Activated CD4-positive, CD25-positive, alpha-beta regulatory T cell (primary cell): ENCODE measurements at places on chromosomes 6 and 20.

- DNase-seq = no peak
Measured at GRCh38 chr20:52493171-52493721, 301.7 kb upstream of the ZFP64 start.

GRCh38 chr20:32479012-32479411 is 106.1 kb downstream of the NOL4L start:
- DNase-seq = no peak

GRCh38 chr20:56002908-56003800 is 2.2 kb downstream of the CBLN4 start:
- DNase-seq = no peak

GRCh38 chr6:53852805-53853204 is 58.0 kb downstream of the LRRC1 start:
- no peak for DNase-seq

DNA sequence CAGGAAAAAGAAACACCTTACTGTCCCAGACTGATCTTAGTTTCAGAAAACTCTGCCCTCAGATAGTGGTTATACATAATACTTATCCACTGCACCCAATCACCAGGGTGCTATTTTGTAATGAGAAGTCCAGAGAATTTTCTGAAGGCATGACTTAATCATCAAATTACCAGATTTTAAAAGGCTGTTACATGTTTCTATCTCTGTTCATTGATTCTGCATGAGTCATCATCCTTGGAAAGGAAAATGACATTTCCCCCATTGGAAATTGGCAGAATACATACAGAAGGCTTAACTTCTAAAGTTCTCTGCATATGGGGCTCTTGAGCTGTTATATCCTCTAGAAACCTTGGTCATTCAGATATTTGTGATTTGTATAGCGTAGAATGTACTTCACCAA is 587.9 kb upstream of the FLRT3 start:
- DNase-seq = no peak

DNA sequence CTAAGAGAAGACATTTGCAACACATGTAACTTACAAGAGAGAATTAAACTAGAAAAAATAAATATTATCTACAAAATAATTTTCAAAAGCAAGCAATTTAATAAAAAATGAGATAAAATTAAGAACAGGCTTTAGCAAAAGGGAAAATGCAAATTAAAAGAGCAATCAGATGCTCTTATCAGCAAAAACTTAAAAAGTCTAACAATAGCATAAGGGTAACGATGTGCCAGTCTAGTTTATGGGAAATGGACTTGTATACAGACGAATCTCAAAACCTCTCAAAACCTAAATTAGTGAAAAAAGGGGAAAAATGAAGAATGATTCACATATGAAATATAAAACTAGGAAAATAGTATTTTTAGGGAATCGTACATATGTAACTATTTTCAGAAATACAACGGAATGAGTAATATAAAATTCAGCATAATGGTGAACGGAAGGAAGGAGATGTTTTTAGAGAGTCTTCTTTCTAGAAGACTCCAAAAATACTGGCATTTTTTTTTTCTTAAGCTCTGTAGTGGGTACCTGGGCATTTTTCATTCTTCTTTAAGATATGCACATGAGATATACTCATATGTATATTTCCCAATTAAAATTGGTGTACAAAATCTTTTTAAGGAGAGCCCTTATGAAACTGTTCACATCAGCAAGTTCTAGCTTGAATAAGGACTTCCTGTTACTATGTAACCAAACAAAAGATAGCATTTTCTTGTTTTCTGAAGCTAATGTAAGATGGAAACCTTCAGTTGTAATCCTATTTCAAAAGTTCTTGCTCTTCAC is 927 bp upstream of the MANEA start:
- no peak for DNase-seq

- no peak for DNase-seq
Measured at GRCh38 chr6:147077251-147077650, 127.0 kb upstream of the STXBP5 start.

DNA sequence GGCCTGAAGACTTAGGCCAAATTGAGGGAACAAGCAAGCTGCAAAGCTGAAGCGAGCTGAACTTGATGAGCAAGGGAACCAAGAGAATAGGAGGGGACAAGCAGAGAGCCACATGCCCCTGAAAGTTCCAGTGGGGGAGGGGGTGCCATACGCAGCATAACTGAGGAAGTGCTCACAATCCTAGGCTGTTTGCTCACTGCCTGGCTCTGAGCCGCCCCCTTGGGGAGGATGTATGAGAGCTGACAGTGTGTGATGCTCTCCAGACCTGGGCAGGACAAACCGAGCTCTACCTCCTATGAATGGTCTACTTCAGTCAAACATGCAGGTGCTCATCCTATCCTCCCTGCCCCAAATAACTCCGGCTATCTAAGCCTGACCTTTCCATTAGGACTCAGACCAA is 52.1 kb downstream of the FAXC start:
- DNase-seq = no peak

DNA sequence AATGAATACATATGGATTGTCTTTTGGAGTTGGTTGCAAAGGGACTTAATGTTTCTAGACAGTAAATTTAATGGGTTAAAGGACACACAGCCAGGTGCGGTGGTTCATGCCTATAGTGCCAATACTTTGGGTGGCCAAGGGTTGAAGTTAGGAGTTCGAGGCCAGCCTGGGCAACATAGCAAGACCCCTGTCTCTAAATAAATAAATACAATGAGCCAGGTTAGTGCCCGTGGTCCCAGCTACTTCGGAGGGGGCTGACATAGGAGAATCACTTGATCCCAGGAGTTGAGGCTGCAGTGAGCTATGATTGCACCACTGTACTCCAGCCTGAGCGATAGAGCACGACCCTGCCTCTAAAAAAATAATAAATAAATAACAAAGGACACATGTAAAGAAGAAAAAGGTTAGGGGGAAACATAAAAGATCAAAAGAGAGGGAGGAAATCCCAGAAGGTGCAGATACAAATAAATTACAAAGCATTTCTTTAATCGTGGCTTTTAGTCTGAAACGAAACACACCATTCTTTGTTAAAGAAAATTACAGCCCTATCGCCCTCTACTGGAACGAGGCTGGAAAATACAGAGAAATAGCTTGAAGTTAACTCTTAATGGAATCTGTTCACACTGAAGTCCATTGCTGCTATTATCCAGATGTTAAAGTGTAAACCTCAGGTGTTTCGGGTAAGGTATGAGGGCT is 42.6 kb upstream of the SCML4 start:
- DNase-seq = no peak

DNA sequence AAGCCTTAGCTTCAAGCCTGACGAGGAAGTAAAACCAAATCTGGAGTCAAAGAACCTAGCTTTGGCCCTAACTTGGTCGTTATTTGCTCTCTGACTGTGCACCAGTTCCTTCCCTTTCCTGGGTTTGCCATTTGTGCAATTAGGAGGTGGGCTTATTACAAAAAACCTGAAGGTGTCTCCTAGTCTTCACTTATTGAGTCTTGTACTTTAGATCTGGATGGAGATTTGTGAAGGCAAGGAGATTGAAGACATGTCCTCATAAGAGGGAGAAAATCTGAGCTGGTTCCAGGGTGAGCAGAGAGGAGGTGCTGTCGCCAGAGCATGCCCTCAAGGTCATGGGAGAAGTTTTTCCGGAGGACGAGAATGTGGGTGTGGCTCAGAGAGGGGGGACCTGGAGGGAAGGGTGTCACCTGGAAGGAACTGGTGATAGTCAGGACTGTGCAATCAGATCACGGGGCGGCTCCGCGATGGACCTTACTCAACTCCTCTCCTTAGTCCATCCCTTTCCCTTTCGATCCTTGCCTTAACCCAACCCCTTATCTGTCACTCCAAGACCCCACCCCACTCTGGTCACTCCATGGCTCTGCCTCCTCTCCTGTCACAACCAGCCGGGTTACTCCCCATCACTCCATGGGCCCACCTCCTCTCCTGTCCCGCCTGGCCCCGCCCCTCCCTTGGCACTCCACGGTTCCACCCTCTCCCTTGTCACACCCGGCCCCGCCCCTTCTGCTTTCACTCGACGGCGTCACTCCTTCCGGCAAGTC is 588 bp upstream of the ACSS2 start:
- DNase-seq = no peak

DNA sequence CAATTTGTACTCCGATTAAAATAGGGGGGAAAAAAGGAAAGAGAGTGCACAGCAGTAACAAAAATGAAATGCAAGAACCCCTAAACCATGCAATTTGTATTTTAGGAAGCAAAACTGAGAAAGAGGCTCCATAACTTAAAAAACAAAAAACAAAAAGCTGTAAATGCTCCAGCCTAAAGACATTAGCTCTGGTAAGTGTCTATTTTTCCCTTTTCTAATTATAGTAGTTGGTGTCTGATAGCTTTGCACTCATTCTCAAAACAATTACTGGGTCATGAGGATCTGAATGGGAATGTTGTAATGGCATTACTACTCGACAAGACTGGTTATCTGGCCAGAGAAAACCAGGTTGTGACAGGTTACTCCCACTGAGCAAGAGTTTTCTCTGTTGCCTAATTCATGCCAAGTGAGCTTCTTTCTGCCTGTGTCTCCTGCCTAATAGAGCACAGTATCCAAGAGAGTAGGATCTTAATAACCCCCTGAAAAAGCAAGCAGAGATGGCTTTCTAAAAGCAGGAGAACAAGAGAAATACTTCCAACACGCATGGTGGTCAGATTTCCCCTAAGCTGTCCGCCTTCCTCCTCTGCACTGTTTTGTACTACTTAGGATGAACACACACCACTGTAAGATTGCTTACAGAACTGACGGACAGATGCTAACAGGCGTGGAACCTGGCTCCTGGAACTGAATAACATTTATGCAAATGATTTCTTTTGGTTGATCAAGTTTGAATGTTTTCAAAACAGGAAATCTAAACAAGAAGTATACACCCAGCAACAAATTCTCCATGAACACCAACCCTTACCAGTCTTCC is 86.4 kb downstream of the FKBP5 start:
- DNase-seq = no peak

GRCh38 chr6:24223115-24223919 is 97.3 kb downstream of the NRSN1 start:
- DNase-seq = no peak

GRCh38 chr6:148508401-148509041 is 165.9 kb downstream of the SASH1 start:
- DNase-seq = no peak

- no peak for DNase-seq
Measured at GRCh38 chr6:155224618-155225017, 39.2 kb upstream of the CLDN20 start.

DNA sequence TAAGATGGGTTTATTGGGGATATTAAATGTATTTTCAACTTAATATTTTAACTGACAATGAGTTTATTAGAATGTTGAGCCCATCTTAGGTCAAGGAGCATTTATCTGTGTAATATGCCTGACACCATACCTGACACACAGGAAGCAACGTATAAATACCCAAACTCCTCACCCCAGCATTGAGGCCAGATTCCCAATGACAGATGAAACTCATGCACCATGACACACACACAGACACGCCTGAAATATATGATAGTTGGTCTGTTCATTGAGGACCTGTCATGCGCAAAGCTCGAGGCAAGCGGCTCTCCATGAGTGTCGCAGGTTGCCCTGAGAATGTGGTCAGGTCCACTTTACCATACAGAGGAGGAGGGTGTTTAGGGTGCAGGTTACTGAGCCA is 64.1 kb downstream of the GFOD1 start:
- no peak for DNase-seq

DNA sequence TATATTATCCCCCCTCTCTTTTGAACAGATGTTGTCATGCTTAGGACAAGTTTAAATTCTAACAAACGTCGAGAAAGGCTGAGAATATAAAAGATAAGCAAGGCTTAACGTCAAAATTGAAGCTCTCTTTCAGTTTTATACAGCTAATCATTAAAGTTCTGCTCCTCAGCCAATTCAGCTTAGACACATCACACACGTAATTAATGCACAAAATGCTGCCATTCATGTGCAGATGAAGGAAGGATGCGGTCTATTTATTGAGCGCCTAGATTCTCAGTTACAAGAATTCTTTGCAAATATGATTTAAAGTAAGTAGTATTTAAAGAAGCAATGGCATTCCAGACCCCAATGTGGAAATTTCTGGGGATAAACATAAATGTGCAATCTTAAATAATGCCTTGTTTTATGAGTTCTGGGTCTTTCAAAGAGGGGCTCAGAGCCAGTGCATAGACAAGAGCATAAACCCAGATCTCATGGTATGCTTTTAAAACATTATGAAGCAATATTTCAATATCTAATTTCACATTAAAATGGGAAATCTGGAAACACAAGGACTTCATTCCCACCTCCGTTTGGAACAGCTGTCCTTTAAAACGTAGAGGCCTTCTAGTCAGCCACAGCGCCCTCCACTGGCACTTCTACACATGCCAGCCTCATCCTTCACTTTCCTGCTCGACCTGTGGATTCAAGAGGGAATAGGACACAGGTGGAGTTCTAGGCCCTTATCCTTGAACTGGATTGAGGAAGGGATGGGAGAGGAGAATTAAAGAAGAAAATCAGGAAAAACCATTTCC is 85.8 kb downstream of the LYRM4 start:
- DNase-seq = no peak

GRCh38 chr20:24131684-24132083 is 143.1 kb upstream of the GGTLC1 start:
- no peak for DNase-seq

DNA sequence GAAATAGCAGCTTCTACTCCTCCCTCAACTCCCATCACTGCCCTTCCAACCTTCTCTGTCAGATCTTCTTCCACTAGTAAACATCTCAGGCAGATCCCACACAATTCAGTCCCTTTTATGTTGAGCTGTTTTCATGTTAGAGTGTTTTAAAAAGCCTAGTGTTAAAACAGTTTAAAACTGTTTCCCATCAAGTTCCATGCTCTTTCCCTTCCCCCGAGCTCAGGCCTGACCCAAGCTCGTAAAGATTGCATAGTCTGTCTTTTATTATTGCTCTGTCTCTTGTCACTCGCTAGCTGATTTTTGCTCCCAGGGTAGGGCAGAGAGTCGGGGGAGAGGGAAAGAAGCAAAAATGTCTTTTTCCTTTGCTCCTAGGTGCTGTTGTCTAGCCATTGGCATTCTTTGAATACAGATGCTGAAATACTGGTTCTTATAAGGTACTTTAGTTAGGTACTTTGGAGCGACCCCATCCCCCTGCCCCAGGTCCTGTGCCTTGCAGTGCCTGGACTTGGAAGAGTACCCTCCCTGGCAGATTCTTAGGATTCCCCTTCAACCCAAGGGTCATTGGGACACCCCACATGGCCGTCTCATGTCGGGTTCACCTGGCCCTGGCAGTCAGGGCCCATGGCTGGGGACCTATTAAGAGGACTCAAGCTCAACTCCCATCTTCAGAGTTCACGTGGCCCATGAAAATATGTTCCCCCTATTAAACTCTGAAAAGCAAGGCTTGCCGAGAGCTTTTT is 101.2 kb upstream of the ARMC2 start:
- DNase-seq = no peak

DNA sequence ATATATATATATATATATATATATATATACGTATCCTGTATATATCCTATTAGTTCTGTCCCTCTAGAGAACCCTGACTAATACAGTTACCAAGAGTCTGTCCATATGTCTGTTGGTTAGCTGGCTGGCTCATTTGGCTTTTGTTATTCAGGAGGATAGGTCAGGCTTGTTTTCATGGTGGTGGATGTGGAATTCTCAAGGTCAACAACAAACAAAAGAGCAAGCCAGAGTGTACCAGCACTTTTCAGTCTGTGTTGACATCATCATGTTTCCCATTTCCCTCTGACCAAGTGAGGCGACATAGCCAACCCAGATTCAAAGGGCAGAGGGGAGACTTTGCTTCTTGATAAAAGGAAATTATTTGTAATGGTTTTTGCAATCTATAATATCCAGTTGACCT is 88.5 kb upstream of the PTCHD4 start:
- no peak for DNase-seq
